ENCODE measurements at places on chromosomes 2 and 18.
A peak's percentile ranks its signal among the peaks of the same experiment; 100 is the strongest.

- no peak for DNase-seq
Measured at GRCh38 chr2:147327613-147328012, 517.2 kb upstream of the ACVR2A start.

- no peak for DNase-seq
Measured at GRCh38 chr2:43178055-43178598, 48.3 kb downstream of the ZFP36L2 start.

DNA sequence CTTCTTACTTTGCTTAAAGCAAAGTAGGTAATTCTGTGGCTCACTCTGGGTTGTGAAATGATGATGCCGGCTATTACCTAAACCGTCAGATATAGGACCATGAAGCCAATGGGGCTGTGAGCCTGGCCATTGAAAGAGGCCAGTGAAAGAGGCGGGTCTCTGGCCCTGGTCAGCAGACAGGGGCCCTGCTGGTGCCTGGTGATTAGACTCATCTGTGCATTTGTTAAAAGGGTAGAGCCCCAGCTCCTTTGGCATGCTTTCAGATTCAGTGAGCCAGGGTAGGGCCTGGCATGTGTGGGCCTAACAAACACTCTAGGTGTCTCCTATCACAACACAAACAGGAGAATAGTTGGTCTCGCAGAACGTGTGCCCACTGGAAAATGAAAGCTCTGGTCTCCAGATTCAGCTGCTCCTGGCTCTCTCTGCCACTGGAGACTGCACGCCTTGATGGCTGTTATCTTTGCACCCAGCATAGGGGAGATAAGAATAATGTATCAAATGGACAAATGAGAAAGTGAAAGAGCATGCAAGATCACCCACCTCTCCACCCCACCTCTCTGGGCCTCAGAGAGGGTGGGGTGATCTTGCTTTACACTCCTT lies 6.9 kb downstream of the LRRC30 start:
- no peak for DNase-seq

DNA sequence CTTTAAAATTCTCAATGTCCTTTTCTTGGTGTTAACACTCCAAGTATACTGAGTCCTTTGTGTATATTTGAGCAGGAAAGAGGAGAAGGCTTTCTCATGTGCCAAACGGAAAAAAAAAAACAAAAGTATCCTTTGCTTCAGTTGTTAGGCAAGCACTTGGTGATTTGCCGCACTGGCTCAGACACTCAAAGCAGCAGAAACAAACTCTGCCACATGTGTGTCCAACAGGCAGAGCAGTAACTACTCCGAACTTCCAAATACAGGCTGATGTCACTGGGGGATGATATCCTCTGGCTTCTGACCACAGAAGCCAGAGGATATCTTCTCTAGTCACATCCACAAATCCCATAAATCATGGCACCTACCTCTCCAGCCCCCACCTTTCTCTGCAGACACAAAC lies 108.0 kb upstream of the SALL3 start:
- DNase-seq: no peak

DNA sequence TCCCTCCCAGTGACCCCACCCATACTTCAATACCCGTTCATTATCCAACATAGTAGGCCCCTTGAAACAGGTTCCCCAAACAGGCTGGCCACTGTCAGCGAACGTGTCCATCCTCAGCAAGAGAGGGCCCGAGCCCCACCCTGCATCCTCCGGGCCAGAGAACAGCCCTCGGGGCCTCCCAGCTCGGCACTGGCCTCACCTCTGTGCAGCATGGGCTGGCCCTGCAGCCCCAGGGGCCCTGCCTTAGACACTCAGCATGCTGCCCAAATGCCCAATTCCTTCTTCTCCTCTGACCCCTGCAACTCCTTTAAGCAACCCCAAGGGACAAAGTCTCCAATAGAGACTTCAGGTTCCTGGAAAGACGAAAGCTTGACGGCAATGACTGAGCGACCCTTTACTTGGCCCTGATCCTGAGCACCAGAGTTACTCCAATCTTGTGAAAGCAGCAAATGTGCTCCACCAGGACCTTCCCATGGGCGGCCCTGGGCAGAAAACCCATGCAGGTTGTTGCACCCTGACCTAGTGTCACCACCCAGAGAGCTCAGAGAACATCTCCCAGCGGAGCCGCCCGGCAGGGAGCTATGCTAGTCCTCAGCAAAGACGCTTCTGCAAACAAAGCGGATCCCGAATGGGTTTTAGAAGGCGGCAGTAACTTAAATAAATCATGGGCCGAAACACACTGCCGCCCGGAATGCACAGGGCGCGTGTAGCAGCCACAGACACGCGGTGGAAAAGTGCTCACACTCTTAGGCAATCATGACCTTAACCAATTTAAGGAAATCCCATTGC lies 782 bp downstream of the COL6A3 start:
- DNase-seq: no peak

GRCh38 chr2:14015113-14015630 lies 617.3 kb upstream of the LRATD1 start:
- DNase-seq: no peak

GRCh38 chr2:39436592-39437521 lies at the start of gene MAP4K3:
Gene MAP4K3, minus strand, starts transcription at chr2:39437285. Its CDS starts 298 bp downstream, at chr2:39436987.
- peak; percentile 93 for DNase-seq

DNA sequence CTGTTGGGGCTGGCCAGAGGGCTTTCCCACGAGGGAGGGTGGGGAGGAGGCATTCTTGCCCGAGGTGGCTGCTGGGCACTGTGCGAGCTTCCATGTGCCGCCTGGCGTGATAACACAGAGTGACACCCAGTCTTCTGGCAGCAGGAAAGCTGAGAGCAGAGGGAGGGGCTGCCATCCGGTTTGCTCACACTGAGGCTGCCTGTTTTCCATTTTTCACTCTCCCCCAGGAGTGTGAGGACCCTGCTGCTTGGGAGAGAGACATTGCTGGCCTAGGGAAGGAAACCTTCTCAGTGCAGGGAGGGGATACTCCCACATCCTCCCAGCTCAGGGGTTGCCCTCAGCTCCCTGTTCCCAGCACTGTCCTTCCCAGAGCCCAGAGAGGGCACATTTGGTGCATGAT lies 73.1 kb downstream of the INHBB start:
- DNase-seq: no peak

- DNase-seq: peak; percentile 42
Measured at GRCh38 chr2:20590704-20591515, 60.0 kb downstream of the HS1BP3 start.

- no peak for DNase-seq
Measured at GRCh38 chr18:74733598-74733997, 135.9 kb downstream of the ZNF407 start.

- DNase-seq: no peak
Measured at GRCh38 chr18:63552581-63552980, 10.4 kb downstream of the SERPINB12 start.

DNA sequence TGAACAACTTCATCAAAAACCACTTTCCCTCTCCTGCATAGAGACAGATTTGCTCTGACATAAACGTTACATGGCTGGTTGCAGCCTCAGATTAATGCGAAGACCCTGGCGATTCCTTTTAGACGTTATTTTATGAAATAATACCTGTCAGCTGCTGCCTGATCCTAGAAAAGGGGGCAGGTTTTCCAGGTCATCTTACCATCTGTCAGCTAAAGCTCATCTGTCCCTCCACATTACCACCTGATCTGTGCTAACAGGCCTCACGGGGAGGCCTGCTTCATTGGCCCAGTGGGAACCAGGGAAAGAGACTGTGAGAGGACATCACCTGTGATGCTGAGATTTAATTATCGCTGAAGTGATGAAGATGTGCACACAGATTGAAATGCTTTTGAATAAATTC lies 261.0 kb downstream of the ARHGAP15 start:
- DNase-seq: peak; percentile 91

DNA sequence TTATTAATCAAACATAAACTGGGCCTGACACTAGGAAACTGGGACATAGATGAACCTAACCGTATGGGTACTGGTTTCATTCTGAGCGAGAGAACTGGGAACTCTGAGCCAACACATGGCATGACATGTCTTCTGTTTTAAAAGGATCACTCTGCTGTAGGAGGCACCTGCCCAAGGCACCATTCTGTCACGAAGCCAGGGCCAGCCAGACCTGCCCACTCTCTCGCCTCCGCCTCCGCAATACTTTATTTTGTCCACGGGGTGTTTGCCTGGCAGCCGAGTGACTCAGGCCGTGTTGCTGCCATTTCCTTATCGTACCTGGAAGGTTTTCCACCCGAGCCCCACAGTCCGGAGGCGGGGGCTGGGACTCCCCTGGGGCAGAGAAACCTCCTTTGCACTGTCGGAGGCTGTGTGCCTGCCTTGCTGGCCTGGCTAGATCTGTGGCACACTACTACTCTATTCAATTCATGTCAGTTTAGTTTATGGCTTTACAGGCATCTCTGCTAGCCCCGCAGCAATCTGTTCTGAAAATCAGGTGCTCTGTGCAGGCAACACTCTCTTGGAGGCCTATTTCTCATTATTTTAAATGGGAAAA lies 120.4 kb upstream of the ACKR3 start:
- DNase-seq: peak; percentile 54

DNA sequence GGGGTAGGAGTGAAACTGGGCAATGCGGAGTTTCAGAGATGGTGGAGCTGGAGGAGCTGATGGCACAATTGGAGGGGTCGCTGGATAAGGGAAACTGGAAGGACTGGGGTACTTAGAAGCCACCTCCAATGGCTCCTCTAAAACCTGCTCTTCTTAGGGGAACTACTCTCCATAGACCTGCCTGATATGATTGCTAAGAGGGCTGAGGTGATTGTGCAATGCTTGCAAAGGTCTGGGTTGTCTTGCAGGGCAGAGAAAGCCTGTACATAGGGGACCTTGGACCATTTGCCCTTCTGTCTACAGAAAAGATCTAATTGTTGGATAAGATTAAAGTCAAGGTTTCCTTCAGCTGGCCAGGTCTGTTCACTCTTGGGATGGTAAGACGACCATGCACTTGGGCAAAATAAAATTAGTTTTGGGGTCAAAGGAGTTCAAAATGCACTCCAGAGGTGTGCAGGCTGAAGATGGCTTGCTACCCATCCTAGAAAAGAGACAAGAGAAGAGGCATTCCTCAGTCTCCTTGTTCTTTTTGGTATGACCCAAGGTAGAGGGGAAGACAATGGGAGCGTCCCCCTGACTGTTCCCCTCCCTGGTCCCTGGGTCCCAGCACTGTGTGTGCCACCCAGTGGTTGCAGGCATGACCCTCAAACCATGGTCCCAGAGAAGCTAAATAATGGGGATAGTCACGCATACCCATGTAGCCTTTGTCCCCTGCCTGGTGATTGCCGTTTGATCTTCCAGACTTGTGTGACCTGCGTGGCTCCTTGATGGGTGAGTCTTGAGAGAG lies 41.1 kb downstream of the STK17B start:
- no peak for DNase-seq

Data from cerebellar cortex (tissue), 1 donor.